PC-3 (cell line): ENCODE measurements at places on chromosomes 1 and 21. TPM values are rescaled to one million over a fixed set of nuclear protein-coding genes. Genes with fewer than 3 reads are reported as not detected.

LAPTM5 gene
- total RNA-seq = not detected in 2 replicates

RNU1-4 gene
- under 0.01 TPM in 2 replicates for total RNA-seq

DYNLT5 gene
- total RNA-seq = not detected in 2 replicates

NECTIN4 gene
- total RNA-seq = 6.8 and 7.0 TPM in 2 replicates

SPAG17 gene
- not detected in 2 replicates for total RNA-seq

MYBPH gene
- total RNA-seq = not detected in 2 replicates

LENEP gene
- total RNA-seq = not detected in 2 replicates

S100A7A gene
- total RNA-seq = not detected in 2 replicates

DNA sequence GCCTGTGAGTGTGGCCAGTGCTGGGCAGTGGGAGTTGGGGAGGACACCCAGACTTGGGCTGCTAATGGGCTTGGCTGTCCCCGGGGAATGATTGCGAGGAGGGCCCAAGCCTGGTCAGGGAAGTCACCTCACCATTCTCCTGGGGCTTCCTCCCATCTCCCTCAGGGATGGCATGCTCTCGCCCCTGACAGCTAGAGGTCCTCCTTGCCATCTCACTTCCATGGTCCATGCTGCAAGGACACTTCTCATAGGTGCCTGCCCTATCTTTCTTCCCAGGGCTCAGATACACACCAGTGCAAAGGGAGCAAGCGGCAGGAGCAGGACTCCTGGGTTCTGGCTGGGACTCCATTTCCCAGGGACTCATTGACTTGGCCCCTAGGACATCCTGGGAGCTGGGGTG lies 4.1 kb downstream of the NTRK1 start:
- DNase-seq = no peak

- peak; percentile 94 for DNase-seq
Measured at GRCh38 chr1:98051065-98051675, 130.3 kb upstream of the DPYD start.

DNA sequence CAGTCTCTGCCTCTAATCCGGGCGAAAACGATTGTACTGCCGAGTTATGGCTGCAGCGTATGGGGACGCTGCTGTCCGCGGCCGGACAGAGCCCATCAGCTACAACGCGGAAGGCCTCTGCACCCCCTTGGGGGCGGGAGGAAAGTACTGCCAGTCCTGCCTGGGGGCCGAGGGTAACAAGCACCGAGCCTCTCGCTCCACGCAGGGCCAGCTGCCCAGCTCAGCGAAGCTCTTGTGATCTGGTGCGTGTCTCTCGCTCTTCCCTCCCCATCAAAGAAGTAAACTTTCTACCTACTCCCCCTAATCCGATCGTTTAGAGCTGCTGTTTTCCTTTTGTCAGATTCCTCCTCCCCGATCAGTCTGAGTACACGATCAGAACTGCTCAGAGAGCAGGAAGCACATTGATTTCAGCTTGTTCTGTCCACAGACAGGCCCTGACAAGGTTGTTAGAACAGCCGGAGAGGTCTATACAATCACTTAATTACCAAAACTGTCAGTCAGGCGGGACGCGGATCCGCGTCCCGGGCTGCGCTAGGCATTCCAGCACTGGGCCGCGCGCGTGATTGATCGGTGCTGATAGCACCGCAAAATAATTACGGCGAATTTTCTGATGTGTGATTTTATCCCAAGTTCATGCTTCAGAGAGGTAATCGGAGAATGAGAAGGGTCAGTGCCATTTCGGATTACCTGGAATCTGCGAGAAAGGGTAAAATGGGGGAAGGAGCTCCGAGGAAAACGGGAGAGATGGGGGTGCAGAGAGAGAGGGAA lies 8.7 kb upstream of the BARHL2 start:
- DNase-seq = peak; percentile 12

GRCh38 chr21:41216486-41216885 lies 48.5 kb downstream of the BACE2 start:
- DNase-seq = no peak

DNA sequence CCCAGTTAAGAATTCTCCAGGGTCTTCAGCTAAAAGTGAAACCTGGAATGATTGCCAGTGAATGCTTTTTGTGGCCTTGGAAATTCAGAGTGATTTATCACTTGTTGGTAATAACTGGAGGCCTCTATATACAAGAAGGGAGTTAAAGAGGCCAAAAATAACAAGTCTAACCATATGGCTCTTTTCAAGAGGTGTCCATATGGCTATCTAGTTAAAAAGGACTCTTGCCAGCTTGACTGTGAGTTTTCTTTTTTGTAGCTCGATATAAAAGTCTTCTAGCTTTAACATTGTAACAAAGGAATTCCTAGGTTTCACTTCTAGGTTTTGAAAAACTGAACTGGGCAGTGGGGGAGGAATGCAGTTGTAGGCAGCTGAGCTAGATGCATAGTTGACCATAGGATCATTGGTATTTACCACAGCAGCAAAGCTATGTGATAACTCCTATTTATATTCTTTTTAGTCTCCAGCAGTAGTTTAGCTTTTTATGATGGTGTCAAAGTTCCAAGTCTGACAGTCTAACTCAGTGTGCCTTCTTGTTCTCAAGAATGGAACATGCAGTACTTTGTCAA lies 44.4 kb downstream of the CACHD1 start:
- no peak for DNase-seq

GRCh38 chr1:55352080-55352810 lies 137.1 kb upstream of the USP24 start:
- DNase-seq = no peak

GRCh38 chr1:78156805-78157521 lies 111.2 kb downstream of the GIPC2 start:
- peak; percentile 55 for DNase-seq

DNA sequence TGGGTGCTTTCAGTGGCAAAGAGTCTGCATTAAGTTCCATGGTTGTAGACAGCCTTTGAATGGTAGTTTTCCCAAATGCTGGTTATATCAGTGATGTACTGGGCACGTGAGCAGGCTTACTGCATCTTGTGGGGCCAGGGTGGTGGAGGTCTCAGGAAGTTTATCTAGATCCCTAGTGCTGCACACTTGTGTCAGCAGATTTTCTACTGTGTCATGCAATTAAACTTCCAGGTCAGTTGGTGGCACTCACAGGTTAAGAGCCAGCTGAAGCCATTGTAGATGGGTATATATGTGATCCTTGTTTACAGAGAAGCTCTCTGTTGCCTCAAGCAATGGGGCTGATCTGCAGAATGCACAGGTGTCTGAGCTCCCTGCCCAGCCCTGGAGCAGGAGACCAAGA lies 33.0 kb downstream of the FOXJ3 start:
- no peak for DNase-seq

- DNase-seq = no peak
Measured at GRCh38 chr21:36688324-36688723, 10.6 kb upstream of the SIM2 start.

GRCh38 chr1:205991237-205991636 lies 12.0 kb downstream of the RAB7B start:
- no peak for DNase-seq

- DNase-seq = no peak
Measured at GRCh38 chr1:5502311-5503194, 489.7 kb downstream of the NPHP4 start.
